Right lung (tissue), 10 donors: ENCODE measurements at places on chromosomes 13 and 19. TPM values are rescaled to one million over a fixed set of nuclear protein-coding genes. Genes with fewer than 3 reads are reported as not detected.

GRCh38 chr13:39107561-39107960, 69.3 kb downstream of the NHLRC3 start:
- DNase-seq = no peak

DNA sequence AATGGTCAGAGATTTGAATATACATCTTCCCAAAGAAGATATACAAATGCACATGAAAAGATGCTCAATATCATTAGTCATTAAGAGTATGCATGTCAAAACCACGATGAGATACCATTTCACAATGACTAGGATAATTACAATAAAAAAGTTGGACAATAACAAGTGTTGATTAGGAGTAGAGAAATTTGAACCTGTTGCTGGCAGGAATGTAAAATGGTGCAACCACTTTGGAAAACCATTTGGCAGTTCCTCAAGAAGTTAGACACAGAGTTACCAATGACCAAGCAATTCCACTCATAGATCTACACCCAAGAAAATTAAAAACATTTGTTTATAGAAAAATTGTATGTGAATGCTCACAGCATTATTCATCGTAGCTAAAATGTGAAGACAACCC, 33.2 kb upstream of the STARD13 start:
- no peak for DNase-seq

ZNF723 gene
- polyA plus RNA-seq = 0.09 TPM

DNA sequence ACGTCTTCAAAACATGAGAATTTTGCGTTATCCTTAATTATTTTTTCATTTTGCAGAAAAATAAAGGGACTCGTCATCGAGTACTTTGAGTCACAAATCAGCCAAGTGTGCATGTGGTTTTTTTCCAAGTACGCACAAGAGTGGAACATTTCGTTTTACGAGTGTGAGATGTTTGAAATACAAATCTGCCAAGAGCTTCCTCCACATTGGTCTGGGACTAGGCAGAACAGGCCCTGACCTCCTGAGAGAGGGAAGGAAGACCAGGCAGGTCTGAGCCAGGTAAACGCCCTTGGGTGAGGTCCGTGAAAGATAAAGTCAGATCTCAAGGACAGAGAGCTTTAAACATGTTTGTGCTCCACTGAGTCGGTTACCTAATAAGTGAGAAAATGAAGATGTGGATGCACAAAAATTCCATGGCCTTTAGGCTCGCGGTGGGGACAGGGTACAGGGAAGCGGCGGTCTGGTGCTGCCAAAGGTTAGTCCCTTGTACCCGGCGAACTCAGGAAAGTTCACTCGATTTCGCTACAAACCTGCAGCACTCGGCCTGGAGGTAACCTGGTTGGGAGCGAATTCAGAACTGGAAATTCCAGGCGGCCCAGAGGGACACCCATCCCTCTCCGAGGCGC, 473 bp upstream of the ITM2B start:
- no peak for DNase-seq

FCER2 gene
- polyA plus RNA-seq = 0.16 TPM

PSG1 gene
- not detected for polyA plus RNA-seq
